ENCODE measurements at places on chromosomes 1 and 21.

GRCh38 chr1:183933528-183934179 is 103.9 kb downstream of the COLGALT2 start:
- no peak for DNase-seq

- DNase-seq: no peak
Observed at GRCh38 chr21:28309596-28309995, 683.1 kb downstream of the LTN1 start.

DNA sequence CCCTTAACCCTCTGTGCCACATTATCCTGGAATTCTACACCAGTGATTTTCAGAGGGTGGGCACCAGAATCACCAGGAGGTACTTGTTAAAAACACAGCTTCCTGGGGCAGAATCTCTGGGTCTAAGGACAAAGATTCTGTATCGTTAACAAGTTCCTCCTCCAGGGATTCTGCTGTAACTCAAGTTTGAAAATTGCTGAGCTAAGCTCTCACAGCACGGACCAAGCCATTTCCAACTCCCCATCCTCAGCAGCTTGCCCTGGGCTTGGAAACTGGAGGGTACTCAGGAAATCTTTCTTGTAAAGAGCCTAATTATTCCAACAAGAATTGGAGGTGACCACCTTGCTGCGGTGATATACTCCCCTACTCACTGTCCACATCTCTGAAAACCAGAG is 48.8 kb downstream of the TMCO4 start:
- DNase-seq: no peak

DNA sequence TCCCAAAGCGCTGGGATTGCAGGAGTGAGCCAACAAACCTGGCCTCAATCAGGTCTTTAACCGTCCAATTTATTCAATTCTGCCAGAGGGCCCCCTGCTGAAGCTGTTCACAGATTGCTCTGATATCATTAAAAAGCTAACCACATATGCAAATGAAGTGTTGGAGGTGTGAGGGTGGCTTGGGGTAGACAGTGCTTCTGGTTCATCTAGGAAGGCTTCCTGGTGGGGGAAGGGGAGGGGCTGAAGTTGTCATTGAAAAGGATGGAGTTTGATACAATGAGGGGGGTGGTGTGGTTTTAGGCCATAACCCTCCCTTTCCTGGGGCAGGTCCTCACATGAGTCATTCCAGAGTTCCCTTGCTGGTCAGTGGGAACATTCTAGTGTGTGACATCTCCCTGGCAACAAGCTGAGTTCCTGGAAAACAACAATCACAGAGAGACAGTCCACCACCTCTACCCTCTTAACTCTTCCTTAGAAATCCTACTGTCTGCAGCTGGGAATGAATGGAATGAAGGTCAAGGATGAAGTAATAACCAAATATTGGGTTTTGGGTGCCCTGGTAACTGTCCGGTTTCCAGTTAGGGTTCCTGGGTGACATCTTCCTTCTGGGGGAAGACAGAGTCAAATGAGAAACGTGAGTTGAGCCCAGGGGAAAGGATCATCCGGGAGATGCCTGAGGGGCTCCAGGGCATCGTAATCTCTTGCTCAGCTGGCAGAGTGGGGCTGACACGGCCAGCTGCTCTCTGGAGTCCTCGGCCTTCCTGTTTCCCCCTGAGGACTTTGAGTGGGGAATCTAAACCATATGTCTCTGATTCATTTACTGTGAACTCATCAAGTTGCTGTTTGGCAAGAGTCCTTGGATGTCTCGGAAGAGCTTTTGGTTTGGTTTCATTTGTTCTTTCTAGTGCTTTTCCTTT is 32.2 kb downstream of the BATF3 start:
- DNase-seq: no peak

DNA sequence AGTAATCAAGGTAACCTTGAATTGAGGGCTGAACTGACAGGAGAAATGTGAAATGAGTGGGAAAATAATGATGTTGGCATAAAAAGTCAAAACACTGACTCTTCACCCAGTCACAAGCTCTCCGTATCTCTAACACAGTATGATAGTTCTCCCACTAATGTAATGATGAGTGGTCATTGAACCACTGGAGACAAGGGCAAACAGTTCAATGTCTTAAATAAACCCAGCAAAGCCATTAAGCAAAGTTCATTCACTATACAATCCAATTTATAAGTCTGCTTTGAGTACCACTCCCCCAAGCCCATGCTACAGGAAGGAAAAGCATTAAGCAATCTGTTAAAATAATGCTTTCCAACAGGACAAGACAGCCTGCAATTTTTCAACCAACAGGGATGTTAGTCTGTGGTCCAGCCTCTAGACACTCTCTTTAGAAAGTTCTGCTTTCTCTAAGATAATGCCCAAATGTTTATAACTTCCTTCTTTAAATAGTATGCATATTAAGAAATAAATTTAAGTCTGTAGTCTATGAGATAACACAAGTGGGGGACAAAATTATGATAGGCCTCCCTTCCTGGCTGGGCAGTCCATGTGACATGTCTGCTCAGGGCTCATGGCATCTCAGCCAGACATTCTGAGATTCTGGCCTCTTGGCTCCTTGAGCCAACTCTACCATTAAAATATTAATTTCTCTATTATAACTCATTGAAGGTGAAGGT is 25.5 kb upstream of the DDAH1 start:
- no peak for DNase-seq

DNA sequence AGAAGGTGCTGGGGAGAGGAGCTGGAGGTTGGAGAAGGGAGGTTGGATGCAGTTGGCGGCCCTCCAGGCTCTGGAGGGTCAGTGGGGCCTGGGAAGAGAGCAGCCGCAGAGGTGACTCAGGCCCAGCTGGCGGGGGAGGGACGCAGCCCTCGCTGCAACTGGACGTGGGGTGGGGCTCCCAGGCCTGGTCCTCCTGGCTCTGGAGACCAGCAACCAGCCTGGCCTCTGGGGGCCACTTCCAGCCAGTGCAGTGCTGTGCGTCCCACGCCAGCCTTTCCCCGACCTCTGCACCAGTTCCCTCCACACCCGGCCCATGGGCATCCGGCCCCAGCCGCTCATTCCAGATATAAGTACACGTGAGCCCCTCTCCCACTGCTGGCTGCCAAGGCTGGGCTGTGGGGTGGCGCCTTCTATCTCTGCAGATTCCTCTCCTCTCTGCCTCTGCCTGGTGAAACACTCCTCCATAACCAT is 38.0 kb upstream of the COL18A1 start:
- DNase-seq: no peak
